Left lobe of liver (tissue), 2 donors: ENCODE measurements at places on chromosomes 6 and 20.

DNA sequence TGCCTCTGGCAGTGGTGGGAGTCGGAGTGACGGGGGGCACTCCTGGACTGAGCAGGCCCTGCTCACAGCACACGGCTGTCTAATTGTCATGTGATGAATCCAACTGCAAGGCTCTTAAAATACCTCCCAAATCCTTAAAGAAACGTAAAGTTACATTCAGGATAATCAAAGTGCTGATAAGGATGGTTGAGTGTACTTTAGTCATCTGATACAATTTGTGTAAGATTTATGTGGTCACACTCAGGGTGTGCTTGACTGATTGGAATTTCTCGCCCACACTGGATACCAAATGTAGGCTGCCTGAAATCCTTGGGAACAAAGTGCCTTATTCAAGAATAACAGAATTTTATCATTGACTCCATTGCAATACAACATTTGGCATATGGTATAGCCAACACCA lies 238.7 kb downstream of the CDH4 start:
- no peak for DNase-seq

GRCh38 chr20:4828830-4829513 lies 107.3 kb downstream of the PRND start:
- peak; percentile 45 for DNase-seq

DNA sequence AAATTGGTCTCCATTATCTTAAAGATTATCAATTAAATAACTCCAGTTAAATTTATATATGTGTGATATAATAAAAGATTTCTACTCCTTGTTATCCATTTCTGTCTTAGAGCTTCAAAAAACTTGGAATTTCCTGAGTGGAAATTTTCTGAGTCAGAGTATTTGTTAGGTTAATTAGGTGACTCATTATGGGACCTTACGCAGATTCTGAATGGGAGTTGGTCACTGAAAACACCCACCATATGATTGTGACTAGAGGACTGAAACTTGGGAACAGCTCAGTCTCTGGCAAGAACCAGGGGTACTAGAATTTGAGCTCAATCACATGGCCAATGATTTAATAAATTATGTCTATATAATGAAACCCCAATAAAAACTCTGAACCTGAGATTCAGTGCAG lies 125.4 kb upstream of the HMGCLL1 start:
- DNase-seq = no peak

DNA sequence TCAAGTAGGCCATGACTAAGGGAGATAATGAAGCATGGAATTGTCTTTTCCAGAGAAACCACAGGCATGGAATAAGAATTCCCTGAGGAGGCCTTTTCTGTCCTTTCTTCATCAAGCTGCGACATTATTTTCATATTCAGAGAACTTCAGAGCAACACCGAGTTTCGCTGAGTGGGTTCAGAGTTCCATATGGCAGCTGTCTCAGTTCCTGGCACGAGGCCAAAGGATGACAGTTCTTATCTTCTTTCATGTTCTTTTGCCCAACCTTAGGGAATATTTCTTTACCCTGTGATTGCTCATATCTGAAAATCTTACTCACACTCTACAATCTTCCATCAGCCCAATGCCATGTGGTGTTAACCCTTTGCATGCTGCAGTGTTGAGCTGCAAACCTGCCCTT lies 135.3 kb upstream of the BMP2 start:
- DNase-seq = no peak

GRCh38 chr6:160121558-160121957 lies at the start of gene SLC22A1:
TSS of gene SLC22A1 (plus strand) at chr6:160121815. CDS start at chr6:160121936, 121 bp downstream.
- DNase-seq = peak; percentile 84

DNA sequence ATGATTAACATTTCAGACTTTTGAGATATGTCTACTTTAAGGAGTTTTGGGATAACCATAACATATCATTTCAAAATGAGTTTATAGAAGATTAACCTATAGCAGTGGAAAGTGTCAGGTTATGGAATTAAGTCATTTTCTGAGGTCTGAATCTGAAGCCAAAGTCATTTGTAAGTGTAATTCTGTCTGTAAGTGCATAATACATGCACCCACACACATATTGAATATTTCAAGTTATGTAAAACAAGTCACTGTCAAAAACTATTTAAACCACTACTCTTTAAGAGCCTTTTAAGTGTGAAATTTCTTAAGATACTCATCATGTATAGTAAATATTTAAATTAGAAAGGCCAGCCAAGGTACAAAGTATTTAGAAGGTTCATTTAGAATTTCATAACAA lies 115.8 kb upstream of the HMGCLL1 start:
- DNase-seq = no peak

DNA sequence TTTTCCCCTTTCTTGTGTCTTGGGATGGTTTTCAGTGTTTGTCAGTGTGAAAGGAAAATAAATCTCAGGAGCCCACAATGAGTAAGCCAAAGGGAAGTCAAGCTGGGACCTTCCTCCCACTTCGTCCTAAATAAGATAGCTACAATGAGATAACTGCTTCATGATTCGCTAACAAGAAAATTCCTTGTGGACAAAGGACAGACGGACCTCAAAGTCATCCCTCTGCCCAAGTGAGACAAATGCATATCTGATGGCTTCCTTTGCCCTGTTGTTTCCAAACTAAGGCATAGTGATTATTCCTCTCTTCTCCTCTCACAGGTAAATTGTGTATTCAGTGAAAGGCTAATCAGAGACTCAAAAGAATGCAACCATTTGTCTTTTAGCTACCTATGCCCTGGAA lies 26.1 kb upstream of the ADTRP start:
- DNase-seq = no peak

DNA sequence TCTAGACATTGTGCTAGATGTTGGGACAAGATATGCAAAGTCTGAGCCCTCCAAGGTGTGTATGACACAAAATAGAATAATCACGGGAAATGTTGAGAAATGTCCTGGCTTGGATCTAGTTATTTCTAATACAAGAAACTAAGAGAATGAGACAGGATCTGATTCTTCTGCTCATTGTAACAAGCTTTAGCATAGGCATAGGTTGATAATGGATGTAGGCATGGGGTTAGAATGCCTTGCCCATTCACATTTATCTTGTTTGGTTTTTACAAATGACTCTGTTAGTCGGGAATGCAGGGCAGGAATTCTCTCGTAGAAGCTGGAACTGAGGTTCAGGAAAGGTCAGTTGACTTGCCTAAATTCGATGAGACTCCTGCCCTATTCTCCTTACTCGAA lies 1.5 kb upstream of the SLC26A8 start:
- no peak for DNase-seq

- DNase-seq = no peak
Measured at GRCh38 chr6:81892891-81893290, 140.4 kb upstream of the TENT5A start.

DNA sequence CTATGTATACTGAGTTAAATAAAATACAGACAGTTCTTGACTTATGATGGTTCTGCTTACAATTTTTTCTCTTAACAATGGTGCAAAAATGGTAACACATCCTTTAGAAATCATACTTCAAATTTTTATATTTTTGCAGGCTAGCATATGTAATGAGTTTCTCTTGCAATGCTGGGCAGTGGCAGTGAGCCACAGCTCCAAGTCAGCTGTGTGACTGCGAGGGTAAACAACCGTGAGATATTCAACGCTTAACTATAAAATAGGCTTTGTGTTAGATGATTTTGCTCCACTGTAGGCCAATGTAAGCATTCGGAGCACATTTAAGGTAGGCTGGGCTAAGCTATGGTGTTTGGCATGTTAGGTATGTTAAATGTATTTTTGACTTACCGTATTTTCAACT lies 136.1 kb downstream of the PLCB4 start:
- DNase-seq = no peak

DNA sequence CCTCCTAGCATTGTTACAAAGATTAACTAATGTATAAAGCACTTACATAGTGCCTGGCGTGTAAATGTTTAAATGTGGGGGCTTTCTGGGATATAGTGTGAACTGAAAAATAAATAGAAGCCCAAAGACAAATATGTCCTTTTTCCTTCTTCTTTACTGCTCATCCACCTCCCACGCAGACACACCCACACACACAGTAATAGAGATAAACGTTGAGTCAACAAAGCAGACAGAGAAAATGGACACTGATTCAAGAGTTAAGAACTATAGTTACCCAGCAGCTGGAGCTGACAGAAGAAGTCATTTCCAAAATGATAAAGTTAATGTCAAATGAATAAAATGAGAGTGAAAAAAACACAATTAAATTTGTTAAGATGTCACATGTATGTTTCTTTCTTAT lies 68.3 kb downstream of the FHL5 start:
- DNase-seq = no peak

DNA sequence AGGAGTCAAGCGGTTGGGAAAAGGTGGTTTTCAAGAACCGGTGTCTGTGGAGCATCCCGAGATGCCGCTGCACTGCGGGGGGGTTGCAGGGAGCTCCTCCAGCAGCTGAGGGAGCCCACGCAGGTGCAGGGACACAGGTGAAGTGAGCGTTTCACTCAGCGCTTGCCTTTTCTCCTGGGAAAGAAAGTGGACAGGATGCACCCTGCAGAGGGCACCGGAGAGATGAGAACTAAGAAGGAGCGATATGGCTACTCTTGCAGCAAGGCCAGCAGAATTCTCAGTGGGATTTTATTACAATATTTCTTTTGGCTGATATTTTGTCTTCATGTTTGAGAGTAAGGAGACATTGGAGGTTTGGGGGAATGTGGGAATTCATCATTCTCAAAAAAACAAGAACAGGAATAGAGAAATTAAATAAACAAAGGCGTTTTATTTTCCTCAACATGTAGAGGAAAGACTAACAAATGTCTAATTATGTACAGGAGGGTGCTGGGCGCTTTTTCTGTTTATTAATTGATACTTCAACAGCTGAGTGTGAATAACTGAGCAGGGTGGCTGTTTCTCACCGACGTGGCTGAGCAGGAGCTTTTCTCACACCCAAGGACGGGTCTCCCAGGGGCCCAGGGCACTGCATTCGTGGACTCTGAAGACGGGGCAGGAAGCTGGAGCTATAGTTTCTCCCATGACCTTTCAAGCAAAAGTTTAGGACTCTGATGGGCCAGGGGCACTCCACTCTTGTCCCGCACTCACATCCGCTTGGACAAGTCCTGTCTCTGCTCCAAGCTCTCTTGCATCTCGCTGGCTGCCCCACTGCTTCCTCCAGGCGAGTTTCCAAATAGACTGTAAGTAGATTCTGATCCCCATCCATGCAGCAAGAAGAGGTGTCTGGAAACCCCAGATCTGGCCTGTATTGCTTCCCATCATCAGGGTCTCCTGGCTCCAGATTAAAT lies 176.1 kb downstream of the SMOC2 start:
- no peak for DNase-seq

GRCh38 chr6:10276660-10277287 lies 138.1 kb downstream of the TFAP2A start:
- DNase-seq = no peak

- DNase-seq = no peak
Measured at GRCh38 chr20:62816884-62817873, at the start of gene COL9A3. TSS of gene COL9A3 (plus strand) at chr20:62817050. CDS start at chr20:62817065, 15 bp downstream.

- DNase-seq = no peak
Measured at GRCh38 chr20:62317167-62317655, 14.4 kb downstream of the ADRM1 start.

DNA sequence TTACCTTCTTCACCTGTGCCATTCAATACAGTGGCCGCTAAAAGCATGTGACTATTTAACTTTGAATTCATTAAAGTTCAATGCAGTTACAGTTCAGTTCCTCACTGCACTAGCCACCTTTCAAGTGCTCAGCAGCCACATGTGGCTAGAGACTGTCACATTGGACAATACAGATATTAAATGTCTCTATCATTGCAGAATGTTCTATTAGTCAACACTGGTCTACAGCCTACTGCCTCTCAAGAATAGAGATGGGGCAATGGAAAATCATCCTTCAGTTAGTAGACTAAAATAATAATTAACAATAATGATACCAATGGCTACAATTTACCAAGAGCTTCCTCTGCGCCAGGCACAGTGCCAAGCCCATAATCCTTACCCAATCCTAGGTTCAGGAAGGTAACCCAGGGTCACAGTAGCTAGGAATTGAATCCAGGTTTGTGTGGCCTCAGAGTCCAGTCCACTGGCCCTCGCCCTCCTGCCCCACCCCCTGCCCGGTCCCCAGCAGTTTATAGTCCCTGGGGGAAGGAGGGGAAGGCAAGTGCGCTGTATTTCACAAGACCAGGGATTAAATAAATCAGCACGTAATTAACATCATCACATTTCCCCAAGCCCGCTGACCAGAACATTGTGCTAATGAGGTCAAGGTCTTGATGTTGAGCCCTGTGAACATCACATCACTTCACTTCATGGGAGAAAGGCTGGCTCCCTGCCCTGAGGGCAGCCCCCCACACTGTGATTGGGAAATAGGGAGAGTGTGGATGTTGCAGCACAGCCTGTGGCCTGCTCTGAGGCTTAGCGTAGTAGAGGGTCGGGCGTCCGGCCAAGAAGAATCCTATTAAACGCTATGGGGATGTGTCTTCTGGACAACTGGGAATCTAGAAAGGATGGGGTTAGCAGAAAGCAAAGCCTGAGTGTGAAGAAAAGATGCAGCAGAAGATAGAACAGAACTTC lies 147.2 kb downstream of the VEGFA start:
- DNase-seq = peak; percentile 98
